ENCODE measurements at places on chromosomes 2 and 18.
A peak's percentile ranks its signal among the peaks of the same experiment; 100 is the strongest.

- no peaks in the 10 kb centered on the region for H3K36me3 ChIP-seq
- no peak overlapping the region for H3K27ac ChIP-seq
- H3K27me3 ChIP-seq: peaks cover 17% of the 10 kb centered on the region
- no peaks in the 10 kb centered on the region for H3K4me1 ChIP-seq
These were observed 276.0 kb downstream of the PHLPP1 start for GRCh38 chr18:62991389-62991788.

DNA sequence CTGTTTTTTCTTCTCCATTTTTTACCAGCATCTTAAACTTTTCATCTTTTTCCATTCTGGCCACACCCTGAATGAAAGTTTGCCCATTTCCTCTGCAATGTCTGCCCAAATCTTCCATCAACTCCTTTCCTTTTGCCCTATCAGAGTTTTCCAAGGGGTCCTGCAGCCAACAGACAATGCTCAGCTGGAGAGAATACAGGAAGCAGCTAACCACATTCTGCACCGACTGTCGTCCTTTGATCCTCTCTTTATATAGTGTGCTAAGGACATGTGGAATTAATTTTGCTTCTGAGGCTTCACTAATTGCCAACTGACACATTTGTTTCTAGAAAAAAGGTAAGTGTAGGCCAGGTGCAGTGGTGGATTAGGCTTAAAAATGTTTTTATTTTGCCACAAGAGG is 50.5 kb upstream of the DLX2 start:
- H3K4me1 ChIP-seq: peaks cover 5% of the 10 kb centered on the region
- H3K4me3 ChIP-seq: no peak overlapping the region
- H3K27ac ChIP-seq: no peak overlapping the region
- peaks cover 34% of the 10 kb centered on the region for H3K27me3 ChIP-seq
- no peak for DNase-seq
- no peaks in the 10 kb centered on the region for H3K36me3 ChIP-seq

- H3K36me3 ChIP-seq: peaks cover 1% of the 10 kb centered on the region
- no peak overlapping the region for H3K4me3 ChIP-seq
- no peak for DNase-seq
- H3K27ac ChIP-seq: no peak overlapping the region
These were observed 14.7 kb upstream of the CHMP3 start for GRCh38 chr2:86577817-86578456.

- peaks cover 28% of the 10 kb centered on the region for H3K4me1 ChIP-seq
- peaks cover 37% of the 10 kb centered on the region for H3K27me3 ChIP-seq
- peak overlapping the region; percentile 75 for H3K4me3 ChIP-seq
These were observed 635 bp upstream of the ADRA2B start for GRCh38 chr2:96116879-96117533.

GRCh38 chr2:232887171-232887850 is 17.2 kb downstream of the SNORC start:
- no peak overlapping the region for H3K27ac ChIP-seq
- H3K4me3 ChIP-seq: no peak overlapping the region
- no peaks in the 10 kb centered on the region for H3K36me3 ChIP-seq
- H3K27me3 ChIP-seq: peaks cover 9% of the 10 kb centered on the region

- H3K27ac ChIP-seq: no peak overlapping the region
- H3K27me3 ChIP-seq: no peaks in the 10 kb centered on the region
- DNase-seq: no peak
- H3K36me3 ChIP-seq: no peaks in the 10 kb centered on the region
These were observed 55.1 kb downstream of the ATP8B1 start for GRCh38 chr18:57747809-57748680.

GRCh38 chr2:223475901-223476300 is 126.3 kb downstream of the SCG2 start:
- H3K4me3 ChIP-seq: no peak overlapping the region
- no peak for DNase-seq
- no peaks in the 10 kb centered on the region for H3K36me3 ChIP-seq
- H3K27me3 ChIP-seq: no peaks in the 10 kb centered on the region
- H3K27ac ChIP-seq: no peak overlapping the region
- no peaks in the 10 kb centered on the region for H3K4me1 ChIP-seq
